ENCODE measurements at places on chromosomes 16 and 17. TPM values are rescaled to one million over a fixed set of nuclear protein-coding genes. Genes with fewer than 3 reads are reported as not detected.

TACO1 gene
- total RNA-seq, result 11.0 TPM

RRAD gene
- 8.0 TPM for total RNA-seq

RCVRN gene
- total RNA-seq, result 0.32 TPM

CTRL gene
- 2.6 TPM for total RNA-seq

SMTNL2 gene
- 1.8 TPM for total RNA-seq

GRCh38 chr17:19305761-19306159, 56.8 kb downstream of the B9D1 start:
- no peak for DNase-seq

DNA sequence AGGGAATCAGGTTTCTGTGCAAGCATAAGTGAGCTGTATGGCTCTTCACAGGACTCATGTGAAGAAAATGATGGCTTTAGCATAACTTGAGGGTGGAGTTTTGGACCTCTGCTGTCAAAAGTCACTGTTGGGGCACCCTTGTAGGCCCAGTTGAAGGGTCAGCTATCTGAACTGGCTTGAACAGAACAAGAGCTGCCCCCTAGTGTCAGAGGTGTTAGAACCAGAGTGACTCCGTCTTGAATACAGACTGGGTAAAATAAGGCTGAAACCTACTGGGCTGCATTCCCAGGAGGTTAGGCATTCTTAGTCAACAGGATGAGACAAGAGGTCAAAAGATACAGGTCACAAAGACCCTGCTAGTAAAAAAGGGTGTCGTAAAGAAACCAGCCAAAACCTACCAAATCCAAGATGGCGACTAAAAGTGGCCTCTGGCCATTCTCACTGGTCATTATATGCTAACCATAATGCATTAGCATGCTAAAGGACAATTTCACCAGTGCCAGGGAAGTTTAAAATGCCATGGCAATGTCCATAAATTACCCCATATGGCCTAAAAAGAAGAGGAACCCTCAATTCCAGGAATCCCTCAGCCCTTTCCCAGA, 484.0 kb upstream of the ERCC4 start:
- DNase-seq, result no peak

DNA sequence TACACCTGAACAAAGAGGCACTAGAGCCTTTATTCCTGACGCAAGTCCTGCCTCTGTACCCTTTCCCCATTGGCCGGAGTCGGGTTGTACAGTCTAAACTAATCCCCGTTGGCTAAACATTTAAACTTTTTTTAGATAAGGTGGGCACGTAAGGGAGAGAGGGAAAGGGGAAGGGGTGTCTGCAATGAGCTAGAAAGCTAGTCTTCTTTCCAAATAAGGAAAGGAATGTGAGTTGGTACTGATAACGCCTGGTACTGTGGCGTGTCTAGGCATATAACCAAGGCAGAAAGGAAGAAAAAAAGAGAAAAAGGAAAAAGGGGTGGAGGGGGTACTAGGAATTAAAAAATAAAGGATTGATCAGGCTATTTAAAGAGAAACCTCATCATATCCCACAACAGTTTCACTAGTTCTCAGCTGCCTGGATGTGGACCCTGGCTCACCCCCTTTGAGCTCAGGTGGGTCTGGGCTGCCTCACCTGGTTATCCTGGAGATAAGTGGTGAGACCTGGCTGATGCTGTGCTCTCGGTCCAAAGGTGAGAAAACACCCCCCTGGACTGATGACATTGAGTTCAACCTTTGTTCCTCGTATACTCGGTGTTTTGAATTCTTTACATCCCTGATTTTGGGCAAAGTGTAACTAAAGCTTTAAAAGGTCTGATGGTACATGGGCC, 90.9 kb upstream of the EEF2KMT start:
- DNase-seq, result no peak

DNA sequence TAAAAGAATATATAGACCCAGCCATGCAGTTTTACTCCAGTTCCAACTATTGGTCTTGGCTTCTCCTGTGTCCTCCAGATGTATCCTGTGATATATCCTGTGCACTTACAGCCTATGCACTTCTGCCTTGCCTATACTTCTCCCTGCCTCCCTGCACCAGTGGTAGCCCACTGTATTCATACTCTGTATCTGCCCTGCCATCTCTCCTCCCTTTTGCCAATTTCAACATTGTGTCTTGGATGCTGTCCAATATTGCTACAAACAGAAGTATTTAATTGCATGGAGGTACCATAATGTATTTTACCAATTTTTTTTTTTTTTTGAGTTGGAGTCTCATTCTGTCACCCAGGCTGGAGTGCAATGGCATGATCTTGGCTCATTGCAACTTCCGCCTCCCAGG, 242.7 kb downstream of the HAPSTR1 start:
- no peak for DNase-seq

DNA sequence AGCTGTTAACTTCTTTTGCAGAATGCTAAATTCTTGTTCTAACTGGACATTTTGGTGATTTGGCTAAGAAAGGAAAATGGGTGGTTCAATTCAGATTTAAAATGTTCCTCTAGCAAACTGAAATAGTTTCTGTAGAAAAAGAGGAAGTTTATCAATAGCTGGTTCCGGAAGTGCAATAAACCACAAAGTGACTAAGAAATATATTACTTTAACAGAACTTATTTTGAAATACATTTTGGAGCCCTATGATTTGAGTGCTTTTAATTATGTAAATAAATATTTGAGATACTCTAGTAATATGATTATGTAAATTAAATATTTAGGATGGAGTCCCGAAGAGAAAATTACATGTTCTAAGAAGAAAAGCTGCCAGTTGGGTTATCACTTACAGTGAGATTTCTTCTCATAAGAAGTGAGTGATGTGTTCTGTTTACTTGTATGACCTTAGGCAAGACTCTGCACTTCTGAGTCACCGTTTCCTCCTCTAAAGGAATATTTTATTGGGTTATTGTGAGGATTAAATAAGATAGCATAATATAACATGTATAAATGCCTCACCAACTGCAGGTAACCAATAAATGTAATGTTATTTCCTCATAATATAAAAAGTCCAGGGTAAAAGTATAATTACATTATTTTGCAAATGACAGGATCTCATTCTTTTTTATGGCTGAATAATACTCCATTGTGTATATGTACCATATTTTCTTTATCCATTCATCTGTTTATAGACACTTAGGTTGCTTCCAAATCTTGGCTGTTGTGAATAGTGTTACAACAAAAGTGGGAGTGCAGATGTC, at the start of gene EVI2B:
TSS of gene EVI2B (minus strand) at position 73 of the 800 bp plus-strand sequence. CDS start 8,445 bp downstream, outside the sequence.
- DNase-seq, result no peak

GRCh38 chr17:57484826-57485565, 228.7 kb downstream of the MSI2 start:
- no peak for DNase-seq

DNA sequence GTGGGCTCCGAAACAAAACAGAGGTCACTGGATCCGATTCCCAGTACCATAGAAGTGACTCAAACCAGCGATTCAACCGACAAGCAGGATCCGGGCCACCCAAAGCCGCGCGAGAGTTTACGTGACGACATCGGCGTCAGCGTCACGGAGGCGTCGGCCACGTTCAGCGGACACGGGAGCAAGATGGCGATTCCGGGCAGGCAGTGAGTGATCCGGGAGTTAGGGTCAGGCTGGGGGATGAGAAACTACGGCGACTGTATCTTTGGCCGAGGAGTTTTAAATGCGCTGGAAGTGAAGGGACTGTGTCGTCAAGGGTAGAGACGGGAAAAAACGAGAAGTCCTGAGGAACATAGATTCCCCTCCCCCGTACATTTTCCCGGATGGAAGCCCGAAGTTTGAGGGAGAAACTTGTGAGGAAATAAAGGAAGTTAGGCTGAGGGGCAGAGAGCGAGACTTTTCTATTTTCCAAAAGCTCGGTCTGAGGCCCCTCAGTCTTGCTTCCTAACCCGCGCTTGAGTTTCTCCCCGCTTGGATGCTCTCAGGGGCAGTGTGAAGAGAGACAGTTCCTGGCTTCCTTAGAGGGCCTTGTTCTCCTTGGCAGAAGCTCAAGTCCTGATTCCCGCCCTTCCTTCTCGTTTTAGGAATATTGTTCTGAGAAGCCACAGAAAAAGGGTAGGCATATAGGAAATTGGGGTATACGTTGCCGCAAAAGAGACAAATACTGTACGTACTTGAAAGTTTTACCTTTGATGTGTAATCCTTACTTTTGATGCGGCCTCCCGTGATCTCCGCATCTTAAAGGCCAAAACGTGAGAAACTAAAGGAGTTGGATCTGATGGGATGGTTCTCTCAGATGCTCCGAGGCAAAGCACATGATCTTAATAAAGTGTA, at the start of gene NSRP1:
TSS of gene NSRP1 (plus strand) at position 156 of the 891 bp plus-strand sequence. CDS start at position 184, 28 bp downstream.
- DNase-seq, result peak; percentile 96

DNA sequence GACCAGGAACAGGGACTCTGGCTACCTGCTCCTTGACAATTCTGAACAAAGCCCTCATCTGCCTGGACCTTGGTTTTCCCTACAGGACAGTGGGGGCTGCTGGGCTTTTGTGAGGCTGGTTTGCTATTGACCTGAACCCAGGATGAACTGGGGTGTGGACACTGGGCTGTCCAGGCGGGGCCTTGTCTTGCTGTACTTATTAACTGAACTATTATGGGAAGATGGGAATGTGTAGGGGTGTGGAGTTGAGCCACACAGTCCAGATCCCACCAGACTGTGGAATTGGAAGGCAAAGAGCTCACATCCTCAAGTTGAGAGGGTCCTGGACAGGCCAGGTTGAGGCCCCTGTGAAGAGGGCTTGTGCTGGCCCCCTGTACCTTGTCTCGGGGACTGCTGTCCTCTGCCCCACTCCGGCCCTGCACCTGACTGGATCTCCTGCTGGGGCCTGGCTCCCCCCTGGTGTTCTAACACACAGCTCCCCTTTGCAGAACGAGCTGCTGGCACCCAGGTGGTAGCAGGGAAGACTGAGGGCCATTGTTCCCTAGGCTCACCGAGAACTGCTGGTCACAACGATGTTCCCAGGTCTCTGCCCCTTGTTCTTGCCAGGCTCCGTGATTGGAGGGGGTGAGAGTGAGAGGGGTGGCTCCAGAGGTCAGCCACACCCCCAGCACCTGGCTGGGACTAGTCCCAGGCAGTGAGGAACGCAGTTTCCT, 51.8 kb upstream of the CDC42EP4 start:
- no peak for DNase-seq

DNA sequence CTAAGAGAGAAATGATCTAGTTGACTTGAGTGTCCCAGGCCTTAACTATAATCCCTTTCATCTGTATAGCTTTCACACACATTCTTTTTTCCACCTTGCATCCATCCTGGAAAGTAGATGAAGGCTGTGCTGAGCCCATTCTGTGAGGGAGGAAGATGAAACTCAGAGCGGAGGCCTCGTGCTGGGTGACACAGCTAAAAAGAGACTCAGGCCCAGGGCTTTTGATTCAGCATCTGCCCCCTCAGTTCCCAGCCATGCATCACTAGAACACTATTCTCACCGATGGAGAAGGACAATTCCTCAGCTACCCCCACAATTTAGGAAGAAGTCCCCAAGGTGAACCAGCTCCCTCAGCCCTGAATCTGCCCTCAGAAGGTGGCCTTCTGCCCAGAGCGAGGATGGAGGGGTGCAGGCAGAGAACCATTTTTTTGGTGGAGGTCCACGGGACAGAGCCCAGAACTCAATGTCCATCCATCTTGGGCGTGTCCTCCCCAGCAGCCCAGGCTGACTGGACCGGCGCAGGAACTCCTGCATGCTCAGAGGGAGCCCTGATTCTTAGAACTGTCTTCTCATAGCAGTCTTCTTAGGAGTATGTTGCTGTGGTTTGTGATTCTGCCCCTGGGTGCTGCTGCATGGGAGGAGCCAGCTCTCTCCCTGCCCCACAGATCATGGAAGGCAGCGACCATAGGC, 5.8 kb upstream of the MYCBPAP start:
- DNase-seq, result no peak

GRCh38 chr16:65355706-65356105, 233.8 kb upstream of the CDH11 start:
- no peak for DNase-seq

DNA sequence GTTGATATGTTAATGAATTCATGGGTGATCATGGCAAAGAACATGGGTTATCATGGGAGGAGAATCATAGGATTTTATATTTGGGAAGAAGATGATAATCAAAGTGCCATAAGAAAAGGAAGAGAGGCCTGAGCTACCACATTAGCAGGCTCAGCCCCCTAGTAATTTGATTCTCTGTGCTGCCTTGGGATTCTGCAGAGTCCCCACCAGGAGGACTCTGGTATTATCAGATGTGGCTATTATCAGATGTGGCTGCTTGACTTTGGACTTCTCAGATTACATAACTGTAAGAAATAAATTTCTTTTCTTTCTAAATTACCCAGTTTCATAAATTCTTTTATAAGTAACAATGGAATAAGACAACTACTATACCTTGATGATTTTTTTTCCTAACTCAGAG, 137.6 kb downstream of the ITFG1 start:
- DNase-seq, result no peak

- DNase-seq, result no peak
Measured at GRCh38 chr16:14600164-14600563, 29.9 kb downstream of the PARN start.

DNA sequence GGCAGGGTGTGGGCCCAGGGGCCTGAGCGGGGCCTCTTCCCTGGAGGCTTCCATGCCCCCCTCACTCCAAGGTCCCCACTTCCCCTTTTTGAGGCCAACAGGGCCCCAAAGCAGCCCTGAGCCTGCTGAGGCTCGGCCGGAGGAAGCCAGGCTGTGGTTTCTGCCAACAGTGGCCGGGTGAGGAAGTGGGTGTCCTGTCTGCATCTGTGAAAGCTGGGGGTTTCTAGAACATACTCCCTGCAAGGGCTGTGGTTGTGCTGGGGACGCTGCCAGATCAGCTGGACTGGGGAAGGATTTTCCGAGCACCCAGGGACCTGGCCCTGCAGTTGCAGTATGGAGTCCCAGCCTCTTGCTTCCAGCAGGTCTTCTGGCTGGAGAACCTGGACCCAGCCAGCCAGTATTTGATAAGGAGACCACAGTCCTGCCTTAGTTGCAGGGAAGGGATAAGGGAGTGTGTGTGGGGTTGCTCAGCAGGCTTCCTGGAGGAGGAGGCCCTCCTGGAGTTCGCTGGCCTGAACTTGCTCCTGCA, 15.7 kb downstream of the ADCY7 start:
- no peak for DNase-seq

DNA sequence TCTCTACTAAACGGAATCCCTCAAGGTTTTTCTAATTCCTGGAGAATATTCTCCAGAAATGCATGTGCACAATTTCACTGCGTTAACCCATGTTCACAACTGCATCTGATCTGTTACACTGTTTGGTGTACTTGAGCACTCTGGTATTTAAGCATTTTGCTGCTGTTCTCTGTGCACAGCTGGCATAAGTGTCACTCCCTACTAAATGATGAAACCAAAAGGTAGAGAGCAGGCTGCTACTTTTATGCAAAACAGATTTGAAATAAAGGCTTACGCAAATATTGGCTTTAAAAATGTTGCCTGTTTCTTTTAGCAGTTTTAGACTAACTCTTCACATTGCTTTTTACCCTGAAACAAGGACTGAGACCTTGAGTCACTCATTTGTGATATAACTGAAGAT, 41.7 kb downstream of the ESRP2 start:
- no peak for DNase-seq
